ENCODE measurements at places on chromosomes 1 and 21.

DNA sequence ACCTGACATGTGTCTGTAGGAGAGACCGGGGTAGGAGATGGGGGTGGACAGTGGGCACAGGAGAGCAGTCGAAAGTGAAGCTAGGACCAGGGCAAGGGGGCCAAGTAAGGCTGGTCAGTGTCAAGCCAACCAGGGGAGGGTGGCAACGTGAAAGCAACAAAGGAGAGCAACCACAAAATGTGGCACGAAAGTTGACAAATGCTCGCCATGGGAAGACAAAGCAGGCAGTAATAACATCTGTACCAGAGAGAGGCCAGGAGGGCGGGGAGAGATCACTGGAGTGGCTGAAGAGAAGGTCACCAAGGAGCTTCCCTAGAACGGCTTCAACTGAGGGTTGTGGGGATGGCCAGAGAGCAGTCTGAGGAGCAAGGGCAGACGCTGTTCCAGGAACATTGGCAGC lies 17.0 kb downstream of the QSOX1 start:
- no peak for DNase-seq

DNA sequence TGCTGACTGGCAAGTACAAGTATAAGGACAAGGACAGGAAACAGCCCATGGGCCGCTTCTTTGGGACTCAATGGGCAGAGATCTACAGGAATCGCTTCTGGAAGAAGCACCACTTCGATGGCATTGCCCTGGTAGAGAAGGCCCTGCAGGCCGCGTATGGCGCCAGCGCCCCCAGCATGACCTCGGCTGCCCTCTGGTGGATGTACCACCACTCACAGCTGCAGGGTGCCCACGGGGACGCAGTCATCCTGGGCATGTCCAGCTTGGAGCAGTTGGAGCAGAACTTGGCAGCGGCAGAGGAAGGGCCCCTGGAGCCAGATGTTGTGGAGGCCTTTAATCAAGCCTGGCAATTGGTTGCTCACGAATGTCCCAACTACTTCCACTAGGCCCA lies 32.0 kb downstream of the SLC16A1 start:
- no peak for DNase-seq

DNA sequence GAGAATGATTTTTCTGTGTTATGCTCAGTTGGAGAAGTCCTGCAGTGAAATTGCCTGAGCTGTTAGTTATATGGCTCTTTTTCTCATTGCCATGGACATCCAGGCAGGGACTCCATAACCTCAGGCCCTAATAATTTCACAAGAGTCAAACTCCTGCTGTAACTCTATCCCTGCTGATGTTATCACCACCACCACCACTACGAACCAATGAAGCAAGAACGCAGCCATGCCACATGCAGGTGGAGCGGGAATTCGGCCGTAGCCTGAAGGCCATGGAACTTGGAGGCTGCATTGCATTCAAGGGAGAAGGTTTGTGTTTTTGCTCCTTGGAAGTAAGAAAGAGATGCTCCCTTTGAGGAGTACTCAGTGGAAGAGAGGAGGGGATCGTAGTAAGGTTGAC lies 16.8 kb upstream of the DLGAP3 start:
- DNase-seq = no peak

- DNase-seq = peak; percentile 12
Observed at GRCh38 chr1:207404849-207405525, 49.1 kb upstream of the CR2 start.

DNA sequence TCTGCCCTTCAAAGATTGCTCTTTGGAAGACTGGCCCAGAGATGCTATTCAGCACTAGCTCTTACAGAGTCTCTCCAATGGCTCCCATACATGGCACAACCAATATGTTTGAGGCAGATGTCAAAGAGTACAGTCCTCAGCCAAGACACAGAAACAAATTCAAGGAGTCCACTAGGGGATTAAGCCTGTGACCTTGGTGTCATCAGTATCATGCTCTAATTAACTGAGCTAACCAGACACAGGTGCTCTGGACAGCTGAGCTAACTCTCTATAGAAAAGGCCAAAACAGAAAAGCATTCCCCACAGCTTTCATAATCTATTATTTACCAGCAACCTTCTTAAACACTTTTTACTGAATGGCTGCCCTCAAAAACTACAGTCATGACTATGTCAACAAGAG lies 666.0 kb upstream of the PLXNA2 start:
- no peak for DNase-seq

DNA sequence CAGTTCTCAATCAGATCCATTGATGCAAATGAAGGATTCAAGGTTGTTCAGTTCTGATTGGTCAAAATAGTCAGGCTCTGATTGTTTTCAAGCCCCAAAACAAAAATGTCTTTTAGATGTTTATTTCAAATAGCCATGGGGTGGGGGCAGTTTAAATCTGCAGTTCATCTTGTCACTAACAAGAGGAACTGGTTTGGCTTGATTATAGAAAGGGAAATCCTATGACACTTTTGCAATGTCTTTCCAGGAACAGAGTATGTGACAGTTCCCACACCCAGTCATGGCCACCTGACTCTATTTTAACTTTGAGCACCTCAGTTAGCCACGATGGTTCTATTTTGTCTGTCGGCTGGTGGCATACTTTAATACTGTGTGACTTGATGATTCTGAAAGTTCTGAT lies 1544.1 kb downstream of the PLA2G4A start:
- DNase-seq = no peak

DNA sequence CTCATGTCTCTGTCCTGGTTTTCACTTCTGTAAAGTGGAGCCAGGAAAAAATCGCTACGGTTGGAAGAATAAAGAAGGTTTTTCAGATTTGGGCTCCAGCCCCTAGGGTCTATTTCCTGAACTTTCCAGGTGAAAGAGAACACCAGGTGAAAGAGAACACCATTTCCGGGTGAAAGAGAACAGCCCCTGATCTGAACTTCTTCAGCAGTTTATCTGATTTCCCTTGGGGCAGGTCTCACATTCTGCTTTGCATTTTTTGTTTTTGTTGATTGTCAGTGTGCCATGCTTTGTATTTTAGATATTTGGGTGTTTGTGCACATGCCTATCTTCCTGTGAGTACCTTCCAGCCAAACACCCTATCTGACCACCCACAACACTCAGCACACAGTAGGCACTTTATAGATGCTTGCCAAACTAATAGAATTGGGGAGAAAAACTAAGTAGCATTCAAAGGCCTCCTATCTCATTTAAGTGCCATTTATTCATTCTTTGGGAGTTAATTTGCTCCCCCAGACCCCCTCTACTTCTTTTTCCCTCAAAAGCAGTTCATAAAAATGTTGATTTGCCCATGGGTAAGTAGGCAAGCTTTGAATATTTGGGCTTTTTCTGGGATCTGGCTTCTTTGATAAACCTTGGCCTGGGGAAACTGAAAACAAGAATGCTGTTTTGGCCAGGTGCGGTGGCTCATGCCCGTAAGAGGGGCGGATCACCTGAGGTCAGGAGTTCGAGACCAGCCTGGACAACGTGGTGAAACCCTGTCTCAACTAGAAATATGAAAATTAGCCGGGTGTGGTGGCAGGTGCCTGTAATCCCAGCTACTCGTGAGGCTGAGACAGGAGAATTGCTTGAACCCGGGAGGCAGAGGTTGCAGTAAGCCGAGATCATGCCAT lies 2.2 kb downstream of the NAV1 start:
- no peak for DNase-seq

GRCh38 chr1:16248603-16249516 lies 11.9 kb upstream of the CPLANE2 start:
- DNase-seq = peak; percentile 97

DNA sequence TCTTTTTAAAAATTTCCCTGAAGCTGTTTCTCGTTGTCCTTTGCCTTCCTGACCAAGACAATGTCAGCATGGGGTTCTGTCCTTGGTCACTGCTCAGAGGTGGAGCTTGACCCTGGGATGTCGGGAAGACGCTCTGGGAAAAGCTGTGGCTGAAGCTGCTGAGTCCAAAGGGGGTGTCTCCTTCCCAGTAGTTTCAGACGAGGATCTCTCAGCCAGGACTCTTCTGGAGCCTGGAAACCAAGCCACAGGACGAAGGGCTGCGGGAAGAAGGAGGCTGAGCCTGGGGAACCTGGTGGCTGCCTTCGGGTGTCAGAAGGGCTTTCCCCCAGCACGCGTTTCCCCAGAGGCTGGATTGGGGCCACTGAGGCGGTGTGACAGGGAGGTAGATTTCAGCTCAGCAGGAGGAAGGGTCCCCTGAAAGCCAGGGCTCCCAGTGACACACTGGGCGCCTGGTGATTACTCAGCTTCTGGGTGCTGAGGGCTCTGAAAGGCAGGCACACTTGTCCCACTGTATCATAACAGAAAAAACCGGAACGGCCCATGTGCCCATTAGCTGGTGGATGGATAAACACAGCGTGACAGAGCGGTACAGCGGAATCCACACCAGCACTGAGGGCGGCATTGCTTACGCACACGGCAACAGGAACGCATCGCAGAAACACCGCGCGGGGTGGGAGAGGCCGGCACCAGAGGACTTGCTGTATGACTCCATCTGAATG lies 5.0 kb upstream of the KRTAP12-1 start:
- no peak for DNase-seq

- DNase-seq = no peak
Observed at GRCh38 chr21:44303490-44303981, 3.7 kb downstream of the PFKL start.

- no peak for DNase-seq
Observed at GRCh38 chr1:154483941-154484803, 17.8 kb upstream of the TDRD10 start.

GRCh38 chr1:161905269-161905884 lies 118.3 kb downstream of the OLFML2B start:
- no peak for DNase-seq

GRCh38 chr1:151993084-151993733 lies 450 bp downstream of the S100A10 start:
- DNase-seq = no peak

DNA sequence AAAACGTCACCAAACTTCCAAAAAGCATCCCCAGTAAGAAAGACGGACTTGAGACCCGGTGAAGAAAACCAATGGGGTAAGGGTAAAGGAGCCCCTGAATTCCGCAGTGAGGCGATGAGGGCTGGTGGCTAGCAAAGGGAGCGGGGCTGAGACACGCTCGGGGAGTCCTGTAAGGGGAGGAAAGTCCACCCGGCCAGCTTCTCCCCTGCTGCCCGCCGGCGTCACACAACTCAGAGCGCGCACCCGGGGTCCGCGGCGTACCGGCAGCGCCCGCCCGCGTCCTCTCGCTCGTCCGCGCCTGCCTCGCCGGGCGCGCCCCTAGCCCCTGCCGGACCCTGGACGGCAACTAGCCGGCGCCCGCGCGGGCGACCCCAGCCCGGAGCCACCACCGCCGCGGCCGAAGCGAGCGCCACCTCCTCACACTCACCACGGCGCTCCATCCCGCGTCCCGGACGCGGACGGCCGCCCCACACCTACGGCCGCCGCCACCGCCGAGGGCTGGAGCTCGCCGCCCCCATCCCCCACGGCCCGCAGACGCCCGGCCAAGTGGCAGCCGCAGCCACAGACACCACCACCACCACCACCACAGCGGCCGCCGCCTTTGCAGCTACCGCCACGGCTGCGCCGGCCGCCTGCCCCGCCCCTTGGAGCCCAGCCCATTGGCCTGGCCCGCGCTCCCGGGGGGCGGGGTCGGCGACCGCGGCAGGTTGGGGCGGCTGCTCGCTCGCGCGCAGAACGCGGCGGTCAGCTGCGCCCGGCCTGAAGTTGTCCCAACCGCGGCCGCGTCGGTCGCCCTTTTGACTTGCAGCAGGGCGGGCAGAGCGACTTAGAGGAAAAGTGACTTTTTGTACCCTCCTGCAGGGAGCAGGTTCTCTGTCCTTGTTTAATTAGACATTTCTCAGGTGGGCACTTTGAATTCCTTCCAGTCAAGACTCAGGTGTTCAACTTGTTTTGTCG lies 10.0 kb upstream of the ARHGAP29 start:
- DNase-seq = no peak

DNA sequence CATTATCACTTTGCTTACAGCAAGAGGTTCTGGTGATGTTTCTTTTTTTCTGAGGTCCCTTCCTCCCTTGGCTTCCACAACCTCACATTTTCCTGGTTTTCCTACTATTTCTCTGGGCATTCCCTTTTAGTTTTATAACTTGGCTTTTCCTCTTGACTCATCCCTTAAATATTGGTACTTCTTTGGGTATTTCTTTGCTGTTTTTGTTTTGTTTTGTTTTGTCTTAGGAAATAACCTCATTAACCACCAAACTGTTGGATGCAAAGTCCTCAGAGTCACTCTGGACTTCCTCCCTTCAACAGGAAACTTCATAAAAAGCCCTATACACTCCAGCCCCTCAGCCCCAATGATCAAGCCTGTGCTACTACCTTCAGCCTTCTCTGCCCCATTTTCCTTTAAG lies 211.1 kb downstream of the DUSP10 start:
- DNase-seq = no peak

GRCh38 chr1:84143796-84144565 lies at the start of gene PRKACB:
TSS of gene PRKACB (plus strand) at chr1:84144271. CDS start at chr1:84144362, 91 bp downstream.
- DNase-seq = no peak

DNA sequence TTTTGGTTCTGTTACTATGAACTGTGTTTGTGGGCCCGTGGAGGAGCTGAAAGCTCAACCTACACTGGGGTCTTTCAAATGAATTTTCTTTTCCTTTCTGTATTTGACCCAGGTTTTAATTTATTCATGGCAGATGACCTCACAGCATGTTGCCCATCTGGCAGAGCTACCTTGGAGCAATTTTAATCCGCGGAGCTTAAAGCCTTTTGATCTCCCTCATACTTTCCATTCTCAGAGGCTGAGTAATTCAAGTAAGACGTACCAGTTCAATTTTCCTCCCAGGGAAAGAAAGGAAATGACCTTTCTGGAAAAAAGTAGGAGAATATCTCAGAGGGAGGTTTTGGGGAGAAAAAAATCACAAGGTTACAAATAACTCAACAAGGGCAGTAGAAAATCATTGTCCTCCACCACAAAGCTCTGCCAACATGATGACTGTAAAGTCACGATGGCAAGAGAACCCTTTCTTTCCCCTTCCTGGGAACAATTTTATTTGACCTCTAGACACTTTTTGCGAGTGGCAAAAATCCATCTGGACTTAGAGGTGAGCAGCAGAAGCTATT lies 21.6 kb upstream of the PCP4 start:
- no peak for DNase-seq

- no peak for DNase-seq
Observed at GRCh38 chr1:8016895-8017241, 9.2 kb downstream of the ERRFI1 start.

DNA sequence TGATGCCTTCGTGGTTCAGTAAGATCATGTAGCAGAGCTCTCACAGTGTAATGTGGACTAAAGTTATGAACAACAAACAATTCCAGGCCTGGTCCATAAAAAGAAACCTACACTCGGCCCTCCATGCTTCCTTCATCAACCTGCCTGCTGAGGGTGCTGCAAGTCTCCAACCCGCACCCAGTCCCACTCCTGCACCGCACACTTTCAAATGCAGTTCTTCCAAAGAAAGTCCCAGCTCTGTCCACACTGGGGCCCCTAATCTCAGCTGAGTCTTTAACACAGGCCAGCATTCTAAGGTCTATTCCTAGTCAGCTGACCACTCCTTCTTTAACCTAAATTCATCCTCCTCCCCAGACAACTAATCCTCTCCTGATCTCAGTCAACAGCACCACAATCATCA lies 71.5 kb upstream of the NR5A2 start:
- DNase-seq = no peak

GRCh38 chr1:207335695-207336363 lies 14.4 kb downstream of the CD55 start:
- no peak for DNase-seq

Data from NCI-H446 treated with DMSO at 0.1 percent for 48 hours (cell line).